ENCODE measurements at places on chromosomes 13 and 19.

DNA sequence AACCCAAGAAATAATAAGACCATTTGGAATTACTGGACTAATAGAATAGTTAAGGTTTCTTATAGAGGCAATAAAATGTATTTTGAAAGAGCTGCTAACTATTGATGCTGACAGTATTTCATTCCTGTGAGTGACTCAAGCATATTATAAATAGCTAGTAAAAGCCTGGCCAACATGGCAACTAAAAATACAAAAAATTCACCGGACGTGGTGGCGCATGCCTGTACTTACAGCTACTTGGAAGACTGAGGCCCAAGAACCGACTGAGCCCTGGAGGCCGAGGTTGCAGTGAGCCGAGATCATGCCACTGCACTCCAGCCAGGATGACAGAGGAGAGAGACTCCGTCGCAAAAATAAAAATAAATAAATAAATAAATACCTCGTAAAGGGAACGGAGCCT, 5.4 kb upstream of the ICAM3 start:
- no peak for ATAC-seq

DNA sequence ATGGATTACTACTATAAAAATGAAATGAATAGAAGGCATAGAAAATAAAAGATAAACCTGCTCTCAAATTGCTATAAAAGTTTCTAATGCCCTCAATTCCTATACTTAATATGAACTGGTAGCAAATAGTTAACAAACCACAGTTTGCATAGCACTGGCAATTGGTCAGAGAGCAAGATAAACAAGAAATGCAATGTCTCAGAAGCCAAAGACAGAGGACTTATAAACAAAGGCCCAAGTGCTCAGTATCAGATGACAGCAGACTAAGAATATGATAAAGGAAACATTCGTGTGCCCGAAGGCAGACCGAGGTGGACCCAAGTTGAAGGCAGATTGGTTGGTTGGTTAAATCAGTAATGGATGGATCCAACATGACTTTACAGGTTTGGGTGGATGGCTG, 50.6 kb downstream of the IPO5 start:
- no peak for ATAC-seq

DNA sequence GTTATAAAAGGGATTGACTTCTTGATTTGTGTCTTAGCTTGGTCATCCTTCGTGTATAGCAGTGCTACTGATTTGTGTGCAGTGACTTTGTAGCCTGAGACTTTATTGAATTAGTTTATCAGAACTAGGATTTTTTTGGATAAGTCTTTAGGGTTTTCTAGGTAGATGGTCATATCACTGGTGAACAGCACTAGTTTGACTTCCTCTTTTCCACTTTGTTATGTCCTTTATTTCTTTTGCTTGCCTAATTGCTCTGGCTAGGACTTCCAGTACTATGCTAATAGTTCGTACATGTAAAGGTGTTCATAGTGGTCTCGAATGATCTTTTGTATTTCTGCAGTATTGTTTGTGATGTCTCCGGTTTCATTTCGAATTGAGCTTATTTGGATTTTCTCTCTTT, 145.4 kb downstream of the DNAJC3 start:
- no peak for ATAC-seq

GRCh38 chr13:100522618-100523309, 65.8 kb downstream of the GGACT start:
- no peak for ATAC-seq

DNA sequence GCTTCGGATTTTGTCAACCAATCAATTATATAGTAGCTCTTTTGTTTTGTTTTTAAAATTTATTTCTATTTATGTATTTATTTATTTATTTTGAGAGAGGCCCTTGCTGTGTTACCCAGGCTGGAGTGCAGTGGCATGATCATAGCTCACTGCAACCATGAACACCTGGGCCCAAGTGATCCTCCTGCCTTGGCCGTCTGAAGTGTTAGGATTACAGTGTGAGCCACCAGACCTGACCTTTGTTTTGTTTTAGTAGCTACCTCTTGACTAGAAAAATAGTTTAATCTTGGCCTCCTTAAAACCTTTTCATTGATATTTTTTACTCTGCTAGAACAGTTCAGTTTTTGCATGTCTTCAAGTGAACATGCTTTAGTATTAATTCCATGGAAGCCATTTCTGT, 15.1 kb downstream of the GARRE1 start:
- no peak for ATAC-seq

DNA sequence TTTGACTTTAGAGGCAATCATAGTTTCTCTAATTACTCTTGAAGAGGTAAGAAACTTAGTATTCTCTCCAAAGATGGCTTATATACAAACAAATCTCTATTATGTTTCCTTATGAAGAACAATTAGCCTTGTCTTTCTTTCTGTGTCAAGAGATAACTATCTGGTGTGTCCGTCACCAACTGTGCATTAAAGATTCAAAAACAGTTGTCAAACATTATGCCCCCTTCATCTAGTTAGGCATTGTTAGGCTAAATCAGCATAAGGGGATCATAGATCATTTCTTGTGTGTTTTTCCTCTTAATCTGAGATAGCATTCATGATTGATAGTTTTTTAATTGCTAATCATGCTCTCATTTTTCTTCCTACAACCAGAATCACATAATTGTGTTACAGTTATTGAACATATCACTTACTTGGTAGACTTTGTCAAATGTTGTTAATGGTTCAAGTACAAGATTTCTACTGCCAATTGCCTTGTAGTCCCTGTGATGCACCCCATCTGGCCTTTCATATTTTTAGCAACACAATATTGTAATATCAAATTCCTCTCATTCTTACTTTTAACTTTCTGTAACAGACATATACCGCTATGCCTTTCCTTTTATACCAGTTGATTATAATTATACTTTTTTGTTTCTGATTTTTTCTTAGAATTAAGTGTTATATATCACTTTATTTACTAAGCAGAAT, 612.7 kb downstream of the SLITRK6 start:
- no peak for ATAC-seq

GRCh38 chr19:43639519-43640423, at the start of gene CADM4:
TSS of gene CADM4 (minus strand) at chr19:43639850. CDS start at chr19:43639790, 60 bp downstream.
- peak; percentile 61 for ATAC-seq

DNA sequence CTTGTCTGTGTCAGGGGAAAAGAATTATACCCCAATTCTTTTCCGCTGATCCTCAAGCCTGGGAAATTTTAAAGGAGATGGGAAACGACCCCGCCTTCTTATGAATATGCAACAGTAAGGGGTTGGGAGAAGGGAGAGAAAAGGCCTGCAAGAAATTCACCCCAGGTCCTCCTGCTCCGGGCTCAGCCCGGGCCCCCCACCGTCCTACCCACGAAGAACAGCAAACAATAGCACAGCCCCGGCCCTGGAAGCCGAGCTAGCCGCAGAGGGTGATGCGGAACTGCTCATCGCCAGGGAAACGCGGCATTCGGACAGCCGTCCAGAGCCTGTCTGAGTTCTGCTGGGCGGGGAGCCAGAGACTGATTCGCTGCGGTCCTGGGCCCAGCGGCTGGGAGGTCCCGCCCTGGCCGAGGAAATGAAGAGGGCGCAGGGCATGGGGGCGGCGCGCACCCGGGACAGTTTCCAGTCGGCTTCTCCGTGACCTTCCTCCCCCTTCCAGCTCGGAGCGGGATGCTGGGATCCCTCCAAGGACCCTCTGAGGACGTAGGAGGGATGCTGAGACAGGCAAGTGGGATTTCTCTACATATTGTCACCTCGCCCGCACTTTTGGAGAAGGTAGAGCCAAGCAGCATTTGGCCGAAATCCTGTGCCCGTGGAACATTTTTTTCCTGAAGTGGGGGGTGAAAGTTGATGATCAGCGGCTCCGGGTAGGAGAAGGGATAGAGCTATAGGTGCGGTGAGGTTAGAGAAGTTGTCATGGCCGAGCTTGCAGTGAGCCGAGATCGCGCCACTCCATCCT, 82.3 kb upstream of the C1QTNF9B start:
- ATAC-seq, result peak; percentile 75

- ATAC-seq, result no peak
Measured at GRCh38 chr19:2424686-2425621, 2.4 kb downstream of the TIMM13 start.

DNA sequence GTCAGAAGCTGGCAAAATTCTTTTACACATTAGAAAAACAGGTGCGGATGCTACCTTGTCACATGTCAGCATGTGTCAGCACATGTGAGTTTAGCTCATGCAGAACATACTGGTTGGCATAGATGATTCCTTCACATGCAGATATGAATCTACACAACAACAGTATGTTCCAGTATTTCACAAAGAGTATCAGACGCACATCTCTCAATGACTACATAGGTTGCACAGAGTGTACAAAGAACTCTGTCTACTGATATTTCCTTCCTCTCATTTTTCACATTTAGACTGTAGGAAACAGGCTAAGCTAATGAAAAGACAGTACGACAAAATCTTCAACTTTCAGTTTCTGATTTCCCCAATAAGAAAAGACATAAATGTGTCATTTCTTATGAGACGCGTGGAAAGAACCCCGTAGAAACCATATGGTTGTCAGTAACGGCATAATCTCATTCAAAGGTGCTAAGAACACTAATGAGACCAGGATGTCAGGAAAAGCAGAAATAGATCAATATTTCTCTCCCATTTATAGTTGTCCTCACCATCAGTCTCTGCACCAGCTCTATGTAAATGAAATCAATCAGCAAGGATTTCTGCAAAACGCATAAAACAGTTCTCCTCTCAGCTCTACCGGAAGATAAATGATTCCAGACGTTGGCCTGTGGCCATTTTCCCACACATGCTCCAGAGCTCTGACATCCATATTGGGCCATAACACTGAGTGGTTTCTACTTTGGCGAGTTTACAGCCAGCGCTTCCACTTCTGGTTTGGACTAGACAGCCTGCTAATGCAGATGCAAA, 81.2 kb downstream of the STARD13 start:
- no peak for ATAC-seq

- ATAC-seq, result no peak
Measured at GRCh38 chr13:73608711-73609485, 525.3 kb downstream of the KLF12 start.

- ATAC-seq, result peak; percentile 4
Measured at GRCh38 chr19:50510700-50511068, 307 bp downstream of the JOSD2 start.

DNA sequence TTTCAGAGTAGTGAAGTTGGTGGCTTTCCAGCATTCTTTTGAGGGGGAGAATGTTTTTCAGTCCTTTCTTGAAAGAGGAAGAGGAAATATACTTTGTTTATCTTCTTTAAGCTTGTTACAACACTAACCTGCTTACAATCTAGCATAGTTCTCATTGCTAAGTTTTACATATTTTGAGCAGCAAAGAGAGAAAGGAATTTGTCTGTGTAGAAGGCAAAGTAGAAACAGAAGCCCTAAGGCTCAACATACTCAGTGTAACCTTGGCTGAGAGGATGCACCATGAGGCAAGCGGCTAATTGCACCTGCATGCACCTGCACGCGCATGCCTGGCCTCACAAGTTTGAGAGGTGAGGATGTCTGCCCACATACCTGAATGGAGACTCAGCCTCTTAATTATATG, 2.2 kb downstream of the FRY start:
- no peak for ATAC-seq

Measured in esophagus mucosa (tissue), 1 donor.